NK-92 treated with Interleukin-12 subunit alpha and Interleukin-12 subunit beta, amount 100 ng/mL, for 24 hours (cell line): ENCODE measurements at places on chromosomes 12 and 14.

DNA sequence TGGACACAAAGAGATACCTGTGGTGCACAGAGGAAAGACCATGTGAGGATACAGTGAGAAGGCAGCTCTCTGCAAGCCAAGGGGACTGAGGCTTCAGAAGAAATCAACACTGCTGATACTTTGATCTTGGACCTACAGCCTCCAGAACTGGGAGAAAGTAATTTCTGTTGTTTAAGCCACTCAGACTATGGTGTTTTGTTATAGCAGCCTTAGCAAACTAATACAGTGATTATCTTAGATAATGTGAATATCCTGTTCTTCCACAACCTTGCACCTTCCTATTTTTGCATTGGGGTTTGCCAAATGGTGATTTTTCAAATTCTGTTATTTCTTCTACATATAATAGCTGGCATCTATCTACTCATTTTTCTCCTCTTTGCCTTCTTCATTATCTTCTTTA lies 8.2 kb upstream of the C14orf93 start:
- DNase-seq: no peak

- no peak for DNase-seq
These were observed 16.5 kb upstream of the YY1 start for GRCh38 chr14:100222224-100223093.

DNA sequence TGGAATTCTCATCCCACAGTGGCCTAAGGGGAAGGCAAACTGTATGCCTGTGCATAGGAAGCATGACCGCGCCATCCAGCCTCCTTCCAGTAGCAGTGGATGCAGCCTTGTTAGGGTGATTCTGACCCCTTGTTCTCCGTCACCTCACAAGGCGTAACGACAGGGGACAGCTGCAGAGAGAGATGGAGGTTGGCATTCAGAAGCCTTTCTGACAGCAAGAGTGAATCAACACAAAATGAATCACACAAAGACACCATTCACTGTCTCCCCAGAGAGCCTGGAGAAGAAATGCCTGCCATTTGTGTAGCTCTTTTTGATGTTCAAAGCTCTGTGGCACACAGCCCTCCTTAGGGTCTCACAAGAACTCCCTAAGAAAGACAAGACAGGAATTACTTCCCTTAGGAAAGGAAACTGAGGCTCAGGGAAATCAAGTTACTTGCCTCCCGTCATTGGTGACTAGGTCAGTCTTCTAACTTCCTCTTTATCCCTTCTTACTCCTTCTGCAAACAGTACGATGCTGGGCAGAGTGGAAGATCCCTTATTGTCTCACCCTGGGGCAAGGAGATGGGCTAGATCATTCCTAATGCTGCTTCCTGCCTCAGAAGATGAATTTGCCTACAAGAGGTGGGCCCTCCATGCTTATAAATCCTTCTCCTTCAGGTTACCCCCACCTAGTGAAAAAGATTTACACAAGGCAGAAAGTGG lies 280.9 kb downstream of the CACNA1C start:
- DNase-seq: no peak

DNA sequence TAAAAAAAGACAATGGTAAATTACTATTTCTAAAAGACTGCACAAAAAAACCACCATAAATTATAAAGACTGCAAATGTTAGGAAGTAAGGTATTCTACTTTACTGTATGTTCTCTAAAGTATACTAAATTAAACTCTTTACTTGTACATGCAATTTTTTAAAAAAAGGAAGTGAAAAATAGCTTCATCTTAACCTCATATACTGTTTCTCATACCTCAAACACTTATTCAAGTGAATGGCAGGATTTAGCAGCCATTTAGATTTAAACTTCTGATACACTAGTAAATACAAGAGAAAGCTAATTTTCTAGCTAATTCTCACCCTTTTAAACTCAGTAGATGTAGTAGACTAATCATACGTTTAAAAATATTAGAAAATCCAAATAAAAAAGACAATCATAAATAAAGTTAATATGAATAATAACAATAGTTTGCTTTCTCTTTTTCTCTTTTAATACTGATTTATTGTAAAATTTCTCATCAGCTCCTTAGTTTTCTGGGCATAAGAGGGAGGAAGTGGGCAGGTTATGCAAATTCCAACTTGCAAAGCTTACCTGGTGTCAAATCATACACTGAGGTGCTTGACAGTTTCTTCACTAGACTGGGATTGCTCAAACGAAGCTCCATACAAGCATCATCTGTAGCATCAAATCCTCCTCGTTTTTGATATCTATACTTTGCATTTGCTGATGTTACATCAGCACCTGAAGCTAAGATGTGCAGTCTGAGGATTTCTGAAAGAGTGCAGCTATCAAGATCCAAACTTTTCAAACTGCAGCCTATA lies 71.0 kb upstream of the CFL2 start:
- no peak for DNase-seq

DNA sequence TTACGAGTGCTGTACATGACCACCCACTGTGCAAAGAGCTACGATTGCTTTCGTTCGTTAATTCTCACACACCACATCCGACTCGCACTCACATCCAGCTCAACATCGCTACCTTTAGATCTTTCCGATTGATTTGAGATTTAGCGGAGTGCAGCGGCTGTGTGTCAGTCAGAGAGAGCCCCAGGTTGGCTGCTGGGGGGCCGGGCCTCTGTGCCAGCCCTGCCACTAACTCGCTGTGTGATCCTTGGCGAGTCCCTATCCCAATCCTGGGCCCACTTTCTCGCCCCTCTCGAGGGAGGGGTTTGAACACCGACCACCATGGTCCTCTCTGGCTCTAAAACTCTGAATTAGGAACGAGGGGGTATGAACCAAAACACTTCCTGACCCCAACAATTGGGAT lies 8.6 kb downstream of the DLK1 start:
- no peak for DNase-seq

GRCh38 chr12:2395354-2395977 lies 342.7 kb downstream of the CACNA1C start:
- DNase-seq: no peak

DNA sequence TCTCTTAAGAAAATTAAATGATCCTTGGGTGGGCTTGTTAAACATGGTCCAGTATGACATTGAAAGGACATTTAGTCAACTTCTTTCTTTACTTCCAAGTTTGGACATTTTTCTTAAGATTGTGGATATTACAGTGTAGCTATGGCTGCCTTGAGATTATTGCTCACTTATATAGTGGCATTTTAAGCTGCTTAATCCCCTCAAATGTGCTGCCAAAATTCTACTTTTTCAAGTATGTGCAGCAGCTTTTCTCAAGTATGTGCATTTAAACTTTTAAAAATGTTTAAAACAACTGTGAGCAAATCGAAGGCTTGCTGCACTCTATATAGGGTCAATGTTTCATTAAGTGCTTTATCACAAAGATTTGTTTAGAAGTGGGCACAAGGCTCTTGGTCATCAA lies 7.4 kb downstream of the TXNRD1 start:
- DNase-seq: no peak

DNA sequence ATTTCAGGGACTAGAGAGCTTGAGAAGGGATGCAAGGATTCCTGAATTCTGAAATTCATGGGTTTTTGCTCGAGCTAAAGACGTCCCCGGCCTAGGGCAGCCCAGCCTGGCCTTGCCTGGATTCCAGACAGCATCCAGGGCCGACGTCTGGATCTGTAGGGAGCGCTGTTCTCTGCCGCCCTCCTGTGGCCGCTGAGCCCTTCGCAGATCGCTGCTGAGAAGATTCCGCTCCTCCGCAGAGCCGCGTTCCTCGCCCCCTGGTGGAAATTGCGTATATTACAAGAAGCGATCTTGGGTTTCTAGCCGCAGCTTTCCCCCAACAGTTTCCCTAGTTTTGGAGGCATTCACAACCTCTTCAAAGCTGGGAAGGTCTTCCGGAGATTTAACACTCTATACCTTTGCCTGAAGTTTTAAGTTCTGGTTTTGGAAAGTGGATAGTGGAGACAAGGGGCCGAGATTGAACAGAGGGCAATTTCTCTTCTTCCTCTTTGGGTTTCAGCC lies 5.1 kb downstream of the CISTR start:
- DNase-seq: peak; percentile 62

- DNase-seq: no peak
These were observed 19.6 kb downstream of the HIGD1C start for GRCh38 chr12:50971946-50972345.

- DNase-seq: peak; percentile 61
These were observed 663 bp downstream of the PTGER2 start for GRCh38 chr14:52314595-52315354.

- no peak for DNase-seq
These were observed 30.5 kb upstream of the AP4S1 start for GRCh38 chr14:30994681-30995620.

- no peak for DNase-seq
These were observed 3.6 kb upstream of the ELK3 start for GRCh38 chr12:96190413-96191108.

GRCh38 chr14:33504246-33505099 lies 446.4 kb downstream of the EGLN3 start:
- no peak for DNase-seq

GRCh38 chr14:67928375-67928774 lies 108.8 kb downstream of the RAD51B start:
- no peak for DNase-seq

- DNase-seq: peak; percentile 47
These were observed 750.2 kb downstream of the TMEM121 start for GRCh38 chr14:106276326-106277267.

- no peak for DNase-seq
These were observed 174.2 kb upstream of the CCDC196 start for GRCh38 chr14:66311990-66312389.

DNA sequence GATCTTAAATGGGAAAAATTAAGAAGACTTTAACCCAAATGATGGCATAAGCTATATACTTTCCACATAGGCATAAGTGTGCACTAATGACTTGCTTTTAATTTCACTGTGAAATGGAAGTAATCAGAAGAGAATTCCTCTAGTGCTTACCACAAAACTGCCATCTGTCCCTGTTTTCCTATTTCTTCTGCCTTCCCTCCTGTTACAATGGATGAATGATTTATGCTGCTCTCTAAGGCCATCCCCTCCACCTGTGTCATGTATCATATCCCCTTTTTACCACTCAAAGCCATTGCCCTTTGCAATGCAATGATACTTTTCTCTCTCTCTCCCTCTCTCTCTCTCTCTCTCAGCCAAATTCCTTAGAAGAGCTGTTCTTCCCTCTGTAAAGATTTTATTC lies 109.1 kb downstream of the C12orf50 start:
- DNase-seq: no peak

DNA sequence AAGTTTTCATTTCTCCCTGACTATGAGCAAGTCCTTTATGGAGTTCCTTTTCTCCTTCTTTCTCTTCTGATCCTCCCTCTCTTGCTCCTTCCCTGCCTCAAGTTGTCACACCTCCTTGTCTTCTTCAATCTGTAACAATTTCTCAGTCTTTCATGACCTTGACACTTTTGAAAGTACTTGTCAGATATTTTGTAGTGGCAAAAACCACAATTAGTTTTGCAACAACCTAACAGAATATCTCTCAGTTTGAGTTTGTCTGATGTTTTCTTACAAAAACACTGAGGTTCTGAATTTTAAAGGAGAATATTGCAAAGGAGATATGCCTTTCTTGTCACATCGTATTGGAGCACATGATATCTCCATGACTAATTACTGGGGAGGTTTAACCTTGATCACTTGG lies 4.1 kb upstream of the CRADD start:
- DNase-seq: no peak

- peak; percentile 74 for DNase-seq
These were observed at the start of gene DRAM1 for GRCh38 chr12:101876861-101877805. Gene DRAM1, plus strand, starts transcription at chr12:101877580. Its CDS starts 210 bp downstream, at chr12:101877790.

DNA sequence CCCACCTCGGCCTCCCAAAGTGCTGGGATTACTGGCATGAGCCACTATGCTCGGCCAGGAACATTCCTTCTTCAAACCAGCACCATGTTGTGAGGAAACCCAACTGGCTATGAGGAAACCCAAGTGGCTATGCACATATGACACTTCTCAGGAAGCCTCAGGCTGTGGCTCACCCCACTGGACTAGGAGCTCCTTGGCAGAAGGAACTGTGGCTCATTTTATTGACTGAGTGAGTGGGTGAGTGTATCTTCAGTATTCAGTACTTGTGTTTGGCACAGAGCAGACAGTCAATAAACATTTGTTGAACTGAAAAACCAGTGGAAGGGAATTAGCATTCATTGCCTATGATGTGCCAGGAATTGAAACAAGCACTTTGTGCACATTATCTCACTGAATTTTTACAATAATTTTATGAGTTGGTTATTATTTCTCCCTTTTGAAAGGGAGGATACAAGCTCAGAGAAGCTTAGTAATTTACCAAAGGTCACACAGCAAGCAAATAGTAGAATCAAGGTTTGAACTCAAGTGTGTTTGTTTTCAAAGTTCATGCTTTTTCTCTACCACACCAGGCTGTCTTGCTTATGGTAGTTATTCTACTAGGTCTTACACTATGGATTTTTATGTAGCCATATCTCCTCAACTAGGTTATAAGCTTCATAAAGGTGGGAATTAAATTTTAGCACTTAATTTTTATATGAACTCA lies 121.6 kb downstream of the VEZT start:
- DNase-seq: no peak

DNA sequence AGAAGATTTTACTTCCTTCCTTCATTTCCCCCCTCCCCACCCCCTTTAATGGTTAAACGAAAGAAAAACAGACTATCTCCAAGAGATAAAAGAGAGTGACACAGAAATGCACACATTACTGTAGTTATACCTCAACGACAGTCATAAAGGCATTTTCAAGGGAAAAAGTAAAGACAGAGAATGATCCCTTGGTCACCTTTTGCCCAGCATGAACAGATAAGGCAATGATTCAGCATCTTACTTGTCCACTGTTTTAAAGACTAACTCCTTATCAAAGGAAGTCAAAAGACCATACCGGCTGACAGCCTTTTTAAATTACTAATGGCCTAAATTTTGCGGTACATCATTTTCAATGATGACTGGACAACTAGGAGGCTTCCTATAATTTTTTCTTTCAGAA lies 326.6 kb downstream of the PAWR start:
- DNase-seq: no peak

- DNase-seq: no peak
These were observed 48.4 kb downstream of the B4GALNT3 start for GRCh38 chr12:508145-508544.

GRCh38 chr14:59217011-59217410 lies 28.5 kb downstream of the DAAM1 start:
- no peak for DNase-seq

- no peak for DNase-seq
These were observed 82.7 kb upstream of the RPL10L start for GRCh38 chr14:46734286-46734685.

- no peak for DNase-seq
These were observed 502.6 kb downstream of the DIO2 start for GRCh38 chr14:79708426-79709388.

DNA sequence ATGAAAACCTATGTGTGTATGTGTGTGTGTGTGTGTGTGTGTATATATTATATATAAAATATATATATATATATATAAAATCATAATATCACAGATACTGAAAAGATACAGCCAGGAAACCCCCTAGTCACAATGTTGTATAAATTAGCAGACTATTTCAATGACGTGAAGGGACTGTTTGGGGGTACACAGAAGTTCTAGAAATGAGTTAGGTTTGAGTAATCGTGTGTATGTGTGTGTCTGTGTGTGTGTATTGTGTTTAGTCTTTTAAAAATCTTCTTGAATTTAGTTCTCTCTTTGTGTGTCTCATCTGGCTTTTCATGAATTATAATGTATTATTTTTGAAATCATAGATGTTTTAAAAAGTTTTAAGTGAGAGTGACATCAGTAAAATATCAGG lies 21.9 kb downstream of the ADAM21 start:
- no peak for DNase-seq
